ENCODE measurements at places on chromosomes 11 and 22. TPM values are rescaled to one million over a fixed set of nuclear protein-coding genes. Genes with fewer than 3 reads are reported as not detected.
A peak's percentile ranks its signal among the peaks of the same experiment; 100 is the strongest.

DNA sequence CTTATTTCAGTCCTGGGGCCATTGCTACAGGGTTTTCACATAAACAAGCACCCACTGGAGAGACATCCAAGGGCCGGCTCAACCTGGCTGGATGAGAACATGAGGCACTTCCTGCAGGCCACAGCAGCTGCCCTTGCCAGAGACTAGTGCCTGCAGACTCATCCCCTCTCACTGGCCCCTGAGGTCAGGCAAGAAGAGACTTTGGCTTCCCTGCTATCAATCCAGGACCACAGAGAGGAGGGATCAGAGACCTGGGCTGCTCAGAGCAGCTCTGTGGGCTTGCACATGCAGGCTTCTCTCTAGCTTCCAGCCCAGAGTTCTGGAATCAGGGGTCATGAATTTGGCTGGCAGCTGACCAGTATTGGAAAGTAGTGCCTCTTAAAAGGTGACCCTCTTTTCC, 79.5 kb downstream of the CABIN1 start:
- H3K27ac ChIP-seq = no peak overlapping the region
- no peaks in the 10 kb centered on the region for H3K27me3 ChIP-seq
- no peak for DNase-seq
- no peak overlapping the region for H3K4me3 ChIP-seq
- H3K4me1 ChIP-seq = peaks cover 5% of the 10 kb centered on the region
- peaks cover 48% of the 10 kb centered on the region for H3K36me3 ChIP-seq

GRCh38 chr11:61067782-61068446, 34.4 kb upstream of the CD5 start:
- peaks cover 31% of the 10 kb centered on the region for H3K36me3 ChIP-seq
- H3K27me3 ChIP-seq = no peaks in the 10 kb centered on the region
- peaks cover 94% of the 10 kb centered on the region for H3K4me1 ChIP-seq

DNA sequence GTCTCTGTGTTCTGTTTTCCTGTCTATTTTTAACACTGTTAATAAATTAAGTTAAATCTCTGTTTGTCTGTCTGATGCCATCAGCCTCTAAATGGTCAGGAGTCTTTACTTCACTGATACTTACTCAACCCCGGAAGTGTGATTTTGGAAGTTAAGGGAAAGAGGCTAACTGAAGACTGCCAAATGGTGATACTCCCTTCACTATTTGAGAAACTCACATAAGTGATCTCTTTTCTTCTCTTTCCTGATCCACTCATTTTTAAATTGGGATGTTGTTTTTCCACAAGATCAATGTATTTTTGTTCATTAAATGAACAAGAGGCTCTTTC, 389 bp upstream of the CASP12 start:
- DNase-seq = no peak
- no peak overlapping the region for H3K4me3 ChIP-seq
- peaks cover 17% of the 10 kb centered on the region for H3K4me1 ChIP-seq

The TIMP3 gene
- not detected for total RNA-seq

GRCh38 chr11:62104816-62105653, 18.8 kb upstream of the INCENP start:
- H3K27me3 ChIP-seq = peaks cover 5% of the 10 kb centered on the region
- H3K27ac ChIP-seq = peak overlapping the region; percentile 90
- H3K4me1 ChIP-seq = peaks cover 17% of the 10 kb centered on the region
- DNase-seq = peak; percentile 41
- peaks cover 3% of the 10 kb centered on the region for H3K36me3 ChIP-seq
- H3K4me3 ChIP-seq = peak overlapping the region; percentile 61

- peak; percentile 43 for DNase-seq
- peak overlapping the region; percentile 93 for H3K4me3 ChIP-seq
- peaks cover 64% of the 10 kb centered on the region for H3K36me3 ChIP-seq
- H3K27me3 ChIP-seq = no peaks in the 10 kb centered on the region
- peak overlapping the region; percentile 100 for H3K27ac ChIP-seq
- peaks cover 53% of the 10 kb centered on the region for H3K4me1 ChIP-seq
Observed at GRCh38 chr22:41833369-41834004, 582 bp downstream of the SREBF2 start.

The LRFN4 gene
- 16.6 TPM for total RNA-seq

The SPI1 gene
- total RNA-seq = not detected

GRCh38 chr11:120522736-120523135, 11.2 kb downstream of the GRIK4 start:
- H3K27ac ChIP-seq = no peak overlapping the region
- peaks cover 2% of the 10 kb centered on the region for H3K27me3 ChIP-seq
- DNase-seq = no peak
- H3K4me3 ChIP-seq = no peak overlapping the region
- H3K36me3 ChIP-seq = no peaks in the 10 kb centered on the region

Data from activated CD4-positive, alpha-beta T cell treated with anti-CD3 and anti-CD28 coated beads, Interleukin-2, amount 10 ng/mL, durations not matched to agents 7 days and 5 days (primary cell).